Astrocyte (in vitro differentiated cells and primary cell): ENCODE measurements at places on chromosomes 11 and 22. TPM values are rescaled to one million over a fixed set of nuclear protein-coding genes. Genes with fewer than 3 reads are reported as not detected.

The CEND1 gene
- 0.59 and 0.62 TPM in 2 replicates for total RNA-seq

The NCF4 gene
- not detected in 2 replicates for total RNA-seq

The APOBEC3H gene
- 0.30 and 0.48 TPM in 2 replicates for total RNA-seq

The SHANK2 gene
- 6.4 and 10.1 TPM in 2 replicates for total RNA-seq

The BACE1-AS gene
- total RNA-seq = 6.7 and 6.8 TPM in 2 replicates

The MAPK8IP2 gene
- 4.7 and 5.9 TPM in 2 replicates for total RNA-seq

The ELF5 gene
- total RNA-seq = not detected in 2 replicates
